ENCODE measurements at places on chromosomes 6 and 20.

- no peak for DNase-seq
These were observed 19.8 kb downstream of the GMPR start for GRCh38 chr6:16257999-16258708.

DNA sequence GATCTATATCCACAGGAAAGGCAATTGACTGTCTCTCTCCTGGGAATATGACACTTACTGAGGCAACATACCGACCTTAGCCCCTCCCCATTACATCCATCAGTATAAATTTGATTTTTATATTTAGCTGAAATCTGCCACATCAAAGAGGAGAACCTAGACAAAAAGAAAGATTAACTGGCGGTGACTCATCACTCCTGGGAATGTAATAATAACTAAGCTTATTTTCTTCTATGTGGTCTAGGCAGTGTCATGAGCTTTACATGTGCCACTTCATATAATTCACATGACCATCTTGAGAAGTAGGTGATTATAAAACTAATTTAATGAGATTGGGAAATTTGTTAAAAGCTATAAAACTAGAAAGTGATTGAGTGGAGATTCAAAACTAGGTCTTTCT lies 520.0 kb upstream of the HS3ST5 start:
- no peak for DNase-seq

GRCh38 chr20:50460608-50461267 lies 49.4 kb upstream of the PTPN1 start:
- DNase-seq = peak; percentile 76

DNA sequence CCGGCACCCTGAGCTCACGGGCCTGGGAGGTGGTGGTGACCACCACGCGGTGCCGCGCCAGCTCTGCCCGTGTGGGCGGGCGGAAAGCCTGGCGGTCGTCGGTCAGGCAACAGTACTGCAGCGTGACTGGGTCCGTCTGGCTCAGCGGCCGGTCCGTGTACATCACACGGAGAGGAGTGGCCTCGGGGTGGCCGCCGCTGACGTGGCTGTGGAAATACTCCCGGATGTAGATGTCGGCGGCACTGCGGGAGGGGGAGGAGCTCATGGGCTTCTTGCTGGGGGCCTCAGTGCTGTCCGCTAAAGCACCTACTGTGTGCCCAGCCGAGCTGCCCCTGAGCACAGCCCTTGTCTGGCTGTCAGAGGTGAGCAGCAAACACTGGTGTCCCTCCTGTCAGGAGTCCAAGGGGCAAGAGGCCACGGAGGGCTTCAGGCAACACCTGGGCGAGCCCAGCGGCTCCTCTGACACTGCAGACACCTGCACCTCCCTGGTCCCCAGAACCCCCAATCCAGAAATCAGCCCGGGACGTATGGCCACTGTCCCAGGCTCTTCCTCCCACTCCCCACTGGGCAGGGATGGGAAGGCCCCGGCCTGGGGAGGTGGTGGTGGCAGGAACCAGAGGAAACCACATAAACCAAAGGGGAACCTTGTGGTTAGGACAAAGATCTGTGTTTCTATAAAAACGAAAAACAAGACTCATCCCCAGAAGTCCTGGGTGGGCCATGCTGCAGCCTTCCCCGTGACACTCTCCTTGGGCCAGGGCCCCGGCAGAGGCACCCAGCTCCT lies 6.5 kb downstream of the HELZ2 start:
- peak; percentile 59 for DNase-seq

DNA sequence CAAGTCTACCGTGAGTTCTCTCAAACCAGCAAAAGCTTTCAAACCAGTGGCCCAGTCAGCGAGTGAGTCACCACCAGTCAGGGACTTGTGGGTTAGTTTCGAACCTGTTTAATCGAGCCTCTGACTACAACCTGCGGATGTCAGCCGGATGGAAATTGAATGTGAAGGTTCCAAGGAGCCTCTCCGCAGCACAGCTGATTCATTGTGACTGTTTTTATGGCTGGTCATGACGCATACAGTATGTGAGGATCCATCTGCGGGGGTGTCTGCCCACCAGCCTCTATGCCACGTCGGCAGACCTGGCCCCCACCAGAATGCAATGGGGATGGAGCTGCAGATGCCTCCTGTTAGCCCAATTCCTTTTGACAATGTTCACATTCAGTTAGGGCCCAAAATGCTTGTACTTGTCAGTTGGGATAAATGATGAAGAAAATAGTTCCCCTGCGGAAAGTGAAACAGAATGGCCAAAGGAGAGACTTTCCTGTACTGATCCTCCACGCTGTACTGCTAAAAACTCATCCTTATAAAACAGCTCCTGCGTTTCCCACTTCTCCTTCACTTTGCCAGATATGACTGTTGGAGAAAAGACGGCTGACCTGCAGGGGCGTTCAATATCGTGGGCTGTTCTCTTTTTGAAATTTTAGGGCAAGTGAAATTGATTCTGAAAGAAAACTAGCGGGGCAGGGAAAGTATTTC lies 206.6 kb downstream of the TFAP2B start:
- no peak for DNase-seq

- no peak for DNase-seq
These were observed 229.9 kb downstream of the ADGRG6 start for GRCh38 chr6:142531727-142532126.

GRCh38 chr6:53793318-53794136 lies 1.3 kb upstream of the LRRC1 start:
- DNase-seq = peak; percentile 19

DNA sequence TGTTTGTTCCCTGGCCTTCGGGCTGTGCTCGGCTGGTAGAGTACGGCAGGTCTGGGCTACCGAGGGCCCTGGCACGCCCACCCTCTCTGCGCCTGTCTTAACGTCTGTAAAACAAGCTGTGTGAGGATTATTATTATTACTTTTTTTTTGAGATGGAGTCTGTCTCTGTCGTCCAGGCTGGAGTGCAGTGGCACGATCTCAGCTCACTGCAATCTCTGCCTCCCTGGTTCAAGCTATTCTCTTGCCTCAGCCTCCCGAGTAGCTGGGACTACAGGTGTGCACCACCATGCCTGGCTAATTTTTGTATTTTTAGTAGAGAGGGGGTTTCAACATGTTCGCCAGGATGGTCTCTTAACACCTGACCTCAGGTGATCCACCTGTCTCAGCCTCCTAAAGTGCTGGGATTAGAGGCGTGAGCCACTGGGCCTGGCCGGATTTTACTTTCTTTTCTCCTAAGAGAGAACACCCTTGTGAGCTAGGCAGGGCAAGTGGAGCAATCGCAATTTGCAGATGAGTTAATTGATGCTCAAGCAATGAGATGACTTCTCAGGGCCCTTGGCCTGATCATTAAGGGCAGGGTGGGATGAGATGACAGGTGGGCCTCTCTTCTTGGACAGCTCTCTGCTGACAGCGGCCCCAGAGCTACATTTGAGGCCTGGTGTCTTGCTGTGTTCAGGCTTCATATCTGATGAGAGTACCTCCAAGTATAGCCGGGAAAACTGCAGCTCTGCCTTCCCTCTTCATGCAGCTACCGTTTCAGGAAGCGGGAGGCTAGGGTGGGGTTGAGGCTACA lies 859 bp upstream of the SMIM29 start:
- no peak for DNase-seq

- no peak for DNase-seq
These were observed 21.4 kb upstream of the PLAGL1 start for GRCh38 chr6:144029452-144029851.

DNA sequence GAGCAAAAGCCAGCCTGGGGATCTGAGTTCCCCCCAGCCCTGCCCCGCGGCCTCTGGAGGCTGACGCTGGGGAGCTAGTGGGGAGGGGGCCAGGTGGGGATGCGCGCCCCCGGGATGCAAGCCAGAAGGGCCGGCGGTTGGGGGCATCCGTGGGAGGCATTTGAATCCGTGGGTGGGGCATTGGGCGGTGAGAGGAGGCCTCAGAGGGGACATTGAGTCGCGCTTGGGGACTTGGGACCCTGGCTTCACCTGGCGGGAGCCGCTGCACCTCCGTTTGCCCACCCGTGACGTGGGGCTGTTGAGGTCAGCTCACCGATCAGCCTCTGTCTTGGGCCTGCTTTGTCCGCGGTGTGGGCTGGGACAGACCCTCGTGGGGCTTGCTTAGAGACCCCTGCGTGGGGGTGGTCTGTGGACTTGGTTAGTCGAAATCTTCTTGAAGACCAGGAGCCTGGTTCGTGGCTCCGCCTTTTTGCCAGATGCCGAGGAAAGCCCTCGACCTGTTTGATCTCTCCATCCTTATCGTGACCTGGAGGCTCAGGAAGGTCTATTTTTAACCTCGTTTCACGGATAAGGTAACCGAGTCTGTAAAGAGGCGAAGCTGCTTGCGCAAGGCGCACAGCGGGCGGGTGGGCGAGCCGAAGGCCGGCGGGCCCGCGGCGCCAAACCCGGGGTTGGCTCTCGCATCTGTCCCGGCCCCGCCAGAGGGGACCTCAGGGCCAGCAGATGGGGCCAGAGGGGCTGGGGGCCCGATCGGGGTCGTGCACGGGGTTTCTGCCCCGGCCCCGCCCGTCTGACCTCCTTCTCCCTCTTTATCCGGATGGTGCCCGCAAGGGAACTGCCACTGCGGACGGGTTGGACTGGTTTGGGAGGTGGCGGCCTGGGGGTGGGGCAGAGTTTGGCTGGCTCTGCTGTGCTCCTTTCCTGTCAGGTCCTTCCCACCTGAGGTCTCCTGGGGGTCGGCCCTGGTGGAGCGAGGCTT lies 8.3 kb downstream of the FAM110A start:
- DNase-seq = no peak

- DNase-seq = peak; percentile 42
These were observed 252.0 kb downstream of the HIVEP2 start for GRCh38 chr6:142692942-142693341.

DNA sequence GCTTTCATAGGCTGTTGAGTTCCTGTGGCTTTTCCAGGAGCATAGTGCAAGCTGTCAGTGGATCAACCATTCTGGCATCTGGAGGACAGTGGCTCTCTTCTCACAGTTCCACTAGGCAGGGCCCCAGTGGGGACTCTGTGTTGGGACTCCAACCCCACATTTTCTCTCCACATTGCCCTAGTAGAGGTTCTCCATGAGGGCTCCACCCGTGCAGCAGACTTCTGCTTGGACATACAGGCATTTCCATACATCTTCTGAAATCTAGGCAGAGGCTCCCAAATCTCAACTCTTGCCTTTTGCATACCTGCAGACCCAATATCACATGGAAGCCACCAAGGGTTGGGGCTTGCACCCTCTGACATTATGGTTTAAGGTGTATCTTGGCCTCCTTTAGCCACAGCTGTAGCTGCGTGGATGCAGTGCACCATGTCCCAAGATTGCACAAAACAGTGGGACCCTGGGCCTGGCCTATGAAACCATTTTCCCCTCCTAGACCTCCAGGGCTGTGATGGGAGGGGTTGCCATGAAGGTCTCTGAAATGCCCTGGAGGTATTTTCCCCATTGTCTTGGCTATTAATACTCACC lies 645.9 kb upstream of the CITED2 start:
- no peak for DNase-seq

- no peak for DNase-seq
These were observed 350.8 kb upstream of the RSPO3 start for GRCh38 chr6:126767711-126768110.

GRCh38 chr6:118921084-118921483 lies 13.9 kb downstream of the MCM9 start:
- no peak for DNase-seq

GRCh38 chr6:32983493-32983848 lies 15.1 kb downstream of the BRD2 start:
- DNase-seq = no peak

GRCh38 chr6:129331450-129332138 lies 378.4 kb downstream of the ARHGAP18 start:
- no peak for DNase-seq

GRCh38 chr20:50562262-50562701 lies 52.1 kb downstream of the PTPN1 start:
- DNase-seq = no peak

GRCh38 chr20:50987493-50988210 lies 29.0 kb downstream of the MOCS3 start:
- peak; percentile 56 for DNase-seq

DNA sequence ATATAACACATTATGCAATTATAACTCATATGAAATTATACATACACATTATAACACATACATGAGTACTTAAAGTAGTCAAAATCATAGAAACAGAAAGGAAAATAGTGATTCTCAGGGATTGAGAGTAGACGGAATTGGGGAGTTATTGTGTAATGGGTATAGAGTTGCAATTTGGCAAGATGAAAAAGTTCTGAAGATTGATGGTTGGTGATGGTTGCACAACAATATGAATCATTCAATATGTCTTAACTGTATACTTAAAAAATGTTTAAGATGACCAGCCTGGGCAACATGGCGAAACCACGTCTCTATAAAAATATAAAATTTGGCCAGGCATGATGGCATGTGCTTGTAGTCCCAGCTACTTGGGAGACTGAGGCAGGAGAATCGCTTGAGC lies 372.7 kb downstream of the CDKAL1 start:
- DNase-seq = no peak

GRCh38 chr20:31860390-31861134 lies 9.8 kb downstream of the DUSP15 start:
- DNase-seq = no peak

DNA sequence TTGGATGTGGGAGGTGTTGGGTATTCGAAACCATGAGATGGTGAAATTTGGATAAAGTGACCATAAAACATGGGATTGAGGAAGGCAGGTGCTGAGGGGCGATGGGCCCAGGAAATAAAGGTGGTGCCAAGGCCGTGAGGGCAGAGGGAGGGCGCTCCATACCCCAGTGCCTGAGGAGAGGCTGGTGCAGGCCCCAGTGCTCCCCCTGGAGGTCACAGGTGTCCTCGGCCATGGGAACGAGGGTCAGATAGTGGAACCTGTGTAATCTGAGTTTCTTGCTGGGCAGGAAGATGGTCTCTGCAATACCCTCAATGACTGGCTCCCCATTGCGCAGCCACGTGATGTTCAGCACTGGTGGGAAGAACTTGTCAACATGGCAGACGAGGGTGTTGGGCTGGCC lies 16.2 kb downstream of the HLA-DPB1 start:
- DNase-seq = peak; percentile 35

DNA sequence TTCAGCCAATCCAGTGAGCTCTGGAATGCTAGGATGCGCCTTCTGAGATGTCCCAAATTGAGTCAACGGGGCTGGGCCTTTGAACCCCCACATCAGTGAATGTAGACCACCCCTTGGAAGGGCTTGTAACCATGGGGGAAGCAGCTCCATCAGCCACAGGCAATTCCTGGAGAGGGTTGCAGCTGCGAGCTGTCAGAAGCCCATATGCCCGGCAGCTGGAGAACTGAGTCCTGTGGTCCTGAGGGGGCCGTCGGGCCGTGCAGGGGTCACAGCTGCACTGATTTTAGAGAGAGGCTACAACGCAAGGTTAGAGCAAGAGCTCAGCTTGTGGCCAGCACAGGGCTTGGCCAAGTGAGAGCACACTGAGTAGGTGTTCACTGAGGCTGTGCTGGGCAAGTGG lies 121.3 kb downstream of the TOX2 start:
- DNase-seq = no peak

DNA sequence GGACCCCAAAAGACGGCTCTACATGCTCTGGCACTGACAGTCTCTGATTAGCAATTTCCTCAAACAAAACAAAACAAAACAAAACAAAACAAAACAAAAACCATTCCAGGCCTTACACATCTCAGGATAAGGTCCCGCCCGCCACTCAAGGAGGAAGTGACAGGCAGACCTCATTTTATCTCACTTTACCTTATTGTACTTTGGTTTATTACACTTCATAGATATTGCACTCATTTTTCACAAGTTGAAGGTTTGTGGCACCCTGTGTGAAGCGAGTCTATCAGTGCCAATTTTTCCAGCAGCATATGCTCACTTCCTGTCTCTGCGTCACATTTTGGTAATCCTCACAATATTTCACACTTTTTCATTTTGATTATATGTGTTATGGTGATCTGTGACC lies 15.2 kb downstream of the ZBP1 start:
- DNase-seq = no peak

Measured in activated T-helper 1 cell treated with anti-CD3 and anti-CD28 coated beads, Interleukin-12 subunit alpha, Interleukin-12 subunit beta, Interleukin-2, Interleukin-4 antibody, amounts not matched to agents 30 ng/mL and 10 ng/mL and 1 ng/mL, durations not matched to agents 14 hours and 24 hours and 36 hours (primary cell).